ENCODE measurements at places on chromosomes 1 and 21. TPM values are rescaled to one million over a fixed set of nuclear protein-coding genes. Genes with fewer than 3 reads are reported as not detected.

GRCh38 chr1:113434081-113434873, 44.0 kb downstream of the MAGI3 start:
- no peaks in the 10 kb centered on the region for H3K27me3 ChIP-seq
- no peaks in the 10 kb centered on the region for H3K4me1 ChIP-seq
- DNase-seq: no peak
- no peak overlapping the region for H3K4me3 ChIP-seq
- no peak overlapping the region for H3K27ac ChIP-seq
- H3K36me3 ChIP-seq: no peaks in the 10 kb centered on the region

SPRR2B gene
- total RNA-seq: not detected

DNA sequence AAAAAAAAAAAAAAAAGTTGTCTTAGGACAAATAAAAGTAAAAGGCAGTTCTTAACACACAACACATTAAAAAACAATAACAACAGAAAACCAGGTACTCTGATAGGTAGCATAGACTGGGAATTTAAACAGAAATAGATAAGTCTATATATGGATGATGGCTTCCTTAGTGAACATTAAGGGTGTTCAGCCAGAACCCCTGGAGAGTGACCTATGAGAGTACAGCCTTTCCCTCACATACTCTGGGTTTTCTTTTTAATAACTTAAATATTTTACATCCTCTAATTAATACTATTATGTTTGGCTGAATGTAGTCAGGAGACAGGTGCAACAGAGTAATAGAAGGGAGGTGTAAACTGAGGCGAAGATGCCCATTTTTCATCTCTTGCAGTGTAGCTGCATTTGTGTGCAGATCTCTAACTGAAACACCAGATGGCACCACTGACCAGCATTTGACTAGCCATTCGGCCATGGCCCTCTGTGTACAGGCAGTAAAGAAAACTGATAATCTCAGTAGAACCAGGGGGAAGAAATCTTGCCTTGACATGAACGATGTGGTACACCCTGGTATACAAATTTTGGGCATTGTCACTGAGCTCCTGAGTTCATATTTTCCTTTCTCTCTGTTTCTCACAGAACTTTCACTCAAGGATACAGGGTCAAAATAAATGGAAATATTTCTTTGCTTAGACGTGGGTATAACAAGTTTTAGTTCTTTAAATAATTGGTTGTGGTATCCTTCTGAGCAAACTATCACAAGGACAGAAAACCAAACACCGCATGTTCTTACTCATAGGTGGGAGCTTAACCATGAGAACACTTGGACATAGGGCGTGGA, 7.6 kb downstream of the TTF2 start:
- peaks cover 43% of the 10 kb centered on the region for H3K36me3 ChIP-seq
- H3K27me3 ChIP-seq: no peaks in the 10 kb centered on the region
- H3K27ac ChIP-seq: no peak overlapping the region
- no peak overlapping the region for H3K4me3 ChIP-seq
- peaks cover 35% of the 10 kb centered on the region for H3K4me1 ChIP-seq

DNA sequence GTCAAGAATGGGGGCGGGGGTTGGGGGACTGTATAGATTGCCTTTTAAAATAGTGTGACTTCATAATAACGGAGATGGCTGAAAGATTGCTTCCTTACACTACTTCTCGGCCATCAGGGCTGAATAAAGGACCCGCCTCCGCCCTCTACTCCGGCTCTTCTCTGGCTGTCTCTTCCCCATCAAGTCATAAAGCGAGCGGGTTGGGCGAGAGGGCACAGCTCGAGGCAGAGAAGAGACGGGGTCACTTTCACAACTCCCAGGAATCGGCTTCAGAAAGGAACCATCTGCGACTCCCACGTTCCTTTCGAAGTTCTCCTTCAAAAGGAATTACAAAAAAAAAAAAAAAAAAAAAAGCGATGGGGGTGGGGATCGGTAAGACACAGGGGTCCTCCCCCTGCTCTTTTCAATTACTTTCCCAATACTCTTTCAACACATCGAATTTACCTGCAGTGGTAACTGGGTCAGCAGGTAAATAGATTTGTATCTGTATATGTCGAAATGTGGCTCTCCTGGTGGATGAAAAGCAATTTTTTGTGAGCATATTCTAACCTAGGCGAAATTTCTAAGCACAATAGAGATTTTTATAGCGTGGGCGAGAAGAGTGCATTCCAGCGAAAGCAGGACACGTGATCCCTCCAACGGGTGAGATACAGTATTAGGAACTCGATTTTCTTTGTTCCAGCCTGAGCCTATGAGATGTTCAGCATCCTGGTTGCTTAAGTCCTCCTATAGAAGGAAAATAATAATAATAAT, 2.0 kb downstream of the LRRC7 start:
- H3K27ac ChIP-seq: no peak overlapping the region
- H3K36me3 ChIP-seq: no peaks in the 10 kb centered on the region
- H3K27me3 ChIP-seq: peaks cover 43% of the 10 kb centered on the region
- DNase-seq: no peak
- peak overlapping the region; percentile 71 for H3K4me3 ChIP-seq

FAM3B gene
- total RNA-seq: not detected
